ENCODE measurements at places on chromosomes 1 and 21. TPM values are rescaled to one million over a fixed set of nuclear protein-coding genes. Genes with fewer than 3 reads are reported as not detected.

DNA sequence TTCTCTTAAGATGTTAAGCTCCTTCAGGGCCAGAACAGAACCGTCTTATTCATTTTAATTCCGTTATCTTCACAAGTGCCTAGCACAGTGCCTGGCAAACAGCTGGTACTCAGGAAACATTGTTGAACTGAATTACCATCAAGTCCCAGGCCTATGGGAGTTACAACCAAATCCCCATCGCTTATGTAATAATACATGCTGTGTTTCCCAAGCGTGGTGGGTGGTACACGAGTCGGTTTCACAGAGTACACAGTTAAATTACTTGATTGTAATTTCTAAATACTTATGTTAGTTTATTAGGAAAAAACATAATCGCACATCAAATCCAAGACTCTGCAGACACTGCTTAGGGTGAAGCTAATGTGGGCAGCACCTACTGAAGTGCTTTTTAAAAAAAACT is 1.0 kb downstream of the ANGEL2 start:
- H3K4me1 ChIP-seq, result peaks cover 26% of the 10 kb centered on the region
- H3K27me3 ChIP-seq, result peaks cover 1% of the 10 kb centered on the region
- peak overlapping the region; percentile 100 for H3K27ac ChIP-seq
- H3K4me3 ChIP-seq, result peak overlapping the region; percentile 99
- H3K36me3 ChIP-seq, result peaks cover 28% of the 10 kb centered on the region

The C8B gene
- total RNA-seq, result not detected

DNA sequence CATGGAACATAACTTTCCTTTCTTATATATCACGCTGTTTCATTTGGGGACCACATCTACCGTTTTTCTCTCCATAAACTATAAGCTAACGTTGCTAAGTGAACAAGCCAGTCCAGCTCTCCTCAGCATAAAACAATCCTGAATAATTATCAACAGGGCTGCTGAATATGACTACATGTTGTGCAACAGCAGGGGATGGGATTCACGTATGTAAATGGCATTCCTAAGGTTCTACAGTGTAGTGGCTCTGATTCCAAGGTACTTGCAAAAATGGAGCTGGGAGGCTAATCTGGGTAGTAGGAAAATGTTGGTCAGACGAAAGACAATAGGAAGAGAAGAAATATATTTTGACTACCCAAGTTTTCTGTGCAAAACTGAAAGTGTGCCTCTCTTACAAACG is 262.8 kb downstream of the RWDD3 start:
- no peaks in the 10 kb centered on the region for H3K4me1 ChIP-seq
- no peak overlapping the region for H3K27ac ChIP-seq
- no peaks in the 10 kb centered on the region for H3K36me3 ChIP-seq
- DNase-seq, result no peak
- H3K27me3 ChIP-seq, result no peaks in the 10 kb centered on the region

The SPRR2E gene
- not detected for total RNA-seq

The CENPF gene
- total RNA-seq, result 54.4 TPM

DNA sequence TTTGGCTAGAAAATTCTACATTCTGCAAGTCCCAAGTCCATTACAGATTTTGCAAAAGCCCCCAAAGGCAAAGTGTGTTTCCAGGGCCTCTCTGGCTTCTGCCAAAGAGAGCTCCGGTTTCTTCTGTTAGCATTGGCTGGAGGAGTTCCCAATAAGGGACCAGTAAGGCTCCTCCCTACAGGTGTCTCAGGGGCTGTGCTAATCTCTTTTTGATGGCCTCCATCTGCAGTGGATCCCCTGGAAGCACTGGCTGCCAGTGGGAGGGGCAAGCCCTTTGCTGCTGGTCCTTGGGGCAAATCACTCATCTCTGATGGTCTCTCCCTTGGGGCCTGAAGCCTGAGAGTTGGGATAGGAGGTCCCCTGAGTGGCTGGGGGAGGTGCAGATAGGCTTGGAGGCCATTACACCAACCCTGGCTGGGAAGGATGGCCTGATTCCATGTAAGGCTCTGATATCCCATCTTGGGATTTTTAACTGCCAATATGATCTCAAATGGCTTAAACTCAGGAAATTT is 89.1 kb upstream of the USP24 start:
- H3K27ac ChIP-seq, result no peak overlapping the region
- H3K36me3 ChIP-seq, result no peaks in the 10 kb centered on the region
- H3K4me3 ChIP-seq, result no peak overlapping the region
- no peak for DNase-seq
- H3K4me1 ChIP-seq, result peaks cover 2% of the 10 kb centered on the region
- peaks cover 13% of the 10 kb centered on the region for H3K27me3 ChIP-seq
